ENCODE measurements at places on chromosomes 13 and 19.

GRCh38 chr19:44662691-44663385 is 8.4 kb upstream of the CEACAM19 start:
- no peak for DNase-seq

GRCh38 chr19:12866416-12867119 is 14.7 kb downstream of the DNASE2 start:
- DNase-seq = no peak

DNA sequence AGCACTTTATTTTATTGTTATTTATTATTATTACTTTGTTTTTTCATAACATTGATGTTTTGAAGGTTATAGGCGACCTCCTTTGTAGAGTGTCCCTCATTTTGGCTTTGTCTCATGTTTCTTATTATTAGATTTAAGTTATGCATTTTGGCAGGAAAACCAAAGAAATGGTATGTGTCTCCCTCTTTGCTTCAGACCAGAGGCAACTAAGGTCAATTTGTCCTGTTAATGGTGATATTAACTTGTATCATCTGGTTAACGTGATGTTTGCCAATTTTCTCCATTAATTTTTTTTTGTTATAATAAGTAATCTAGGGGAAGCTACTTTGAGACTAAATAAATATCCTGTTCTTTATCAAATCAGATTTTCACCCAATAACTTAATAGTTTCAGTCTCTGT is 3.8 kb upstream of the TMEM91 start:
- DNase-seq = no peak

DNA sequence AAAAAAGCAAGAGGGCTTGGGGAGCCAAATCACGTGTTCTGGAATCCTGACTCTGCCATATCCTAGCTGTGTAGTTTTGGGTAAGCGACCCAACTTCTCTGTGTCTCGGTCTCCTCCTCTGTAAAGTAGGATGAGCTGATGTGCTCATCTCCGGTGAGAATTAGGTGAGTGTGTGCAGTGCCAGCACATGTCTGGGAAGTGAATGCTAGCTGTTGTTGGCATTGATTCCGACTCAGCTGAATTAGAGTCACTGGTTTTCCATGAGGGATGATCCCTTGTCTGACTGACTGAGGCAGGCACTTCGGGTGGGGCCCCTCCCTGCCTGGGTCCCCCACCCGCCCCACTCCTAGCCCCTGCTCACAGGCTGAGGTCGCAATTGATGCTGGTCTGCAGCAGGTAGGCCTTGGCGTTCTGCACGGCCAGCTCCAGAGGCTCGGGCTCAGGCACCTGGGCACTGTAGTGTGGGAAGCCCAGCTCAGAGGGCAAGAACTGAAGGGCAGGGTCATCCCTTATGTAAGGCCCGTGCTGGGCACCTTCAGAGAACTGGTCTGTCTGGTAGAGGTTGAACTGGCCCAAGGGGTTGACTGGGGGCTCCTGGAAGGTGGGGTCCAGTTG is 835 bp downstream of the RSPH6A start:
- DNase-seq = no peak

GRCh38 chr13:81393721-81394120 is 1052.8 kb upstream of the SPRY2 start:
- DNase-seq = no peak

All from NCI-H2081 treated with DMSO at 0.1 percent for 48 hours (cell line).